ENCODE measurements at places on chromosomes 12 and 14.

DNA sequence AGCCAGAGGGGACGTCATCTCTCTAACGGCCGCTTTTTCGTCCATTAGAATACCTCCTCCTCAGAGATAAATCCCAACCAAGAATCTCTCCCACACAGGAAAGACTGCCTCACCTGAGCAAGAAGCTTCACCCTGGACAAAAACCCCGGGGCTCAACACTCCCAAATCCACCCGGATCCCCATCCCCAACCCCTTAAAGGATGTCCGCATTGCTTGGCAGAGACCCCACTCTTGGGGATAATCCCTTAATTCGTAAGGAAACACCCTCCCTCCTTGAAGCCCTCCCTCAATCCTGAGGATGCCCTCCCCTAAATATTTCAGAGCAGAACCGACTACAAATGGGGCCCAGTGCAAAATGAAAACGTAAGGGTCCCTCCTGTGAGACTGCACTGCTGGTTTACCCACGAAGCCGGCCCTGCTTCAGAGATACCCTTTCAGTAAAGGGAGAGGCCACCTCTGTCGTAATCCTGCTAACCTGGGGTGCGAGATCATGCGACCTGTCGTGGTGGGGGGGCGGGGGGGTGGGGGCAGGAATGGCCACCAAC, 655 bp upstream of the DYNLL1 start:
- no peak for DNase-seq

DNA sequence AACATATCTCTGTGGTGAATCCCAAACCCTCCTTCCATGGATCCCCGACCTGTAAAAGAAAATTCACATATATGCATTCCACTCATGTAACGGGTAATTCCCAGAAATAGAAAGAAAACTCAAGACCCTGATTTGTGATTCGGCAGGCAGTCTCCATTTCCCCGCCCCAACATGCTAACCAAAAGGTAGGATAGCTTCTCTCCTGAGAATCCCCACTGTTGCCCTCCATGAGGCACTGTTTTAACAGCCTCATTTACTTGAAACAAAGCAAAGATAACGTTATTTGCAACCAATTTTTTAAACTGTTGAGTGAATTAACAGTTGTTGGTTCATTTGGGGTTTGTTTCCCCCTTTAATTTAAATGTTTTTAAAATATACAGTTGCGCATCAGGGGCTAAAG, 774 bp upstream of the SLC2A13 start:
- no peak for DNase-seq

DNA sequence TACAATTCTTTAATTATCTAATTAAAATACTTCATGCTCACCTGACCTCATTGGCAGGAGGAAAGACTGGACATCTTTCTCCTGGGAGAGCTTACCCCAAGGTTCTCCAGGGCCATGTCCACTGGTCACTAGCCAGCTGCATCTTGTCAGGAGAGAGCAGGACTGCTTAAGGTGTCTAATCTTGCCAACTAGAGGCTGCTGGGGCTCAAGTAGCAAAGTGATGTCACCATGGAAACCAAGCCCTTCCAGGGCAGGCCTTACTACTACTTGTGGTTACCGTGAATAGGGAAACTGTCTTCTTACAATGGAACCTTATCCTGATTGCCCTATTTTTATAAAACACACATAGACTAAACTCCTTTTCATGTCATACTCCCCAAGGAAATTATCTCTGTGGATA, 376.4 kb downstream of the SNAPC1 start:
- DNase-seq, result no peak

GRCh38 chr12:120821878-120822277, 82.3 kb downstream of the SPPL3 start:
- DNase-seq, result no peak

- DNase-seq, result no peak
Measured at GRCh38 chr14:99586761-99587459, 17.1 kb downstream of the CCDC85C start.

GRCh38 chr12:44628180-44628579, 247.9 kb downstream of the NELL2 start:
- no peak for DNase-seq

GRCh38 chr14:51822499-51822898, 37.9 kb upstream of the GNG2 start:
- DNase-seq, result no peak

GRCh38 chr14:73188501-73188911, 48.8 kb upstream of the PAPLN start:
- no peak for DNase-seq

- no peak for DNase-seq
Measured at GRCh38 chr14:67510121-67510520, 21.6 kb upstream of the TMEM229B start.

GRCh38 chr14:106343626-106344025, 817.2 kb downstream of the TMEM121 start:
- DNase-seq, result no peak

- no peak for DNase-seq
Measured at GRCh38 chr12:57765698-57766463, 997 bp downstream of the CYP27B1 start.

GRCh38 chr14:72780751-72781150, 113.2 kb downstream of the DPF3 start:
- DNase-seq, result no peak

DNA sequence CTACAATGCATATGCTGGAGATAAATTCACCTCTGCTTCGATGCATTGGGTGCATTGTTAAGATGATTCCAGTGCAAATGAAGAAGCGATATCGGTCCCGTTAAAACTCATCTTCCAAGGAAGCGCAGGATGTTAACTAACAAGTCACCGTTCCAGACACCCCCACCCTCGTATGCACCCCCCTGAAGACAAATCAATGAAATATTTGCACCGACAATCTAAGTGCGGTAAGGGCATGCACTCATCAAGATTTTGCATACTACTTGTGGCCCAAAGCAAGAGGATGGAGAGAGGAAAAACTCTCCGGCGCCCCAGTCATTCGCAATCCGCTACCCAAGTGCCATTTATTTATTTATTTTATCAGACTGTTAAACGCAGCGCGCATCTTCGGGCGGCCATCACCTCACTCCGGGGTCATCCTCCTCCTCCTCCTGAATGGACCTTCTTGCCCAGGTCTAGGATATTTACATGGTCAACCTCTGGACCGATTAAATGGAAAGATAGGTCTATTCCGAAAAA, 1.2 kb downstream of the NOVA1 start:
- DNase-seq, result no peak

GRCh38 chr12:57591782-57592325, 862 bp downstream of the PIP4K2C start:
- DNase-seq, result no peak

DNA sequence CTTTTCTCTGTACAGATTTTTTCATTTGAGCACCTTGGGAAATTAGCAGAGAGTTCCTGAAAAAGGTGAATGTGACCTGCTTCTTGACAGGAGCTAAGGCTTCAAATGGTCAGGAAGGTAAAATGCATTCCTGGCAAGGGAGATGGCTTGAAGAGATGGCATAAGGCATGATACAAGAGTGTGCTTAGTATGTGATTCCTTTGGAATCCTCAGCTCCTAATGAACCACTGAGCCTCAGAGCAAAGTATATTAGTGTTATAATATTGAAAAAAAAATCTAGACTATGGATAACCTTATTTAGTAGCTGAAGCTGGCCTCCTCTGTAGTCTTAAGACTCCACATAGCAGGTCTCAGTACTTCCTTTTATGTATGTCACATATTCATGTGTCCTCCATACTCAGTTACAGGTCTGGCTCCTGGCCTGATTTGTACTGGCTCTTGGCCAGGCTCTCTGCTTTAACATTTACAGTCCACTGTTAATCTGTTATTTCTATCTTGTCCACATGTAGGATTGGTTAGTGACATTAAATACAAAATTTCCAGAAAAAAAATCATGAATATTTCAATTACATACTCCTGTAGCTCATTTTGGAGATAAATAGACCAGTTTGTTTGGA, 17.9 kb downstream of the TOGARAM1 start:
- no peak for DNase-seq

DNA sequence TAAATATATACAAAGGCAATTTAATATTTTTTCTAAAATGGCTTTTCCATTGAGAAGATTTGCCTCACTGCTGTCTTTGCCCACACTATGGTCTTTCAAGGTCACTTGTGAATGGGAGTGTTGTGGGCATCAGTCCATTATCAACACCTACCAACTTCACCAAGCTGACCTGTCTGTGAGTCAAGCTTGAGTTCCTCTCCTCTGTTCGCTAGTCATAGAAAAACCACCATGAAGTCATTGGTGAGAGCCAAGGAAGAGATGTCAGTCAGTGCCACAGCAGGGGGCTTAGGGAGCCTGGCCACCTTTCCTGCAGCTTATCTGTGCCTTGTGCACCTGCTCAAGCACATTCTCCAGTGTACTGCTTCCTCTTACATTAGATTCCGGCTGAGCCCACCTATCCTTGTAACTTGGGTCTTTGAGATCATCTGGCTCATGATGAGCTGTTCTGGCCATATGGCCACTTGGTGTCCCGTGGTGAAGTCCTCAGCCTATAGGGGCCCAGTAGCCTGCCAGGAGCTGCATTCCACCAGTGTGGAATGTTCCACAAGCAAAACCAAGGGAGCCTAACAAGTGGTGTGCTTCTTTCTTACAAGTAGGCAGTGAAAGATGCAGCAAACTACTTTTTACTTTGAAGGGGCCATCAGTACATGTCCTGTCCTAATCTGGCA, 80.8 kb upstream of the C12orf71 start:
- peak; percentile 95 for DNase-seq

DNA sequence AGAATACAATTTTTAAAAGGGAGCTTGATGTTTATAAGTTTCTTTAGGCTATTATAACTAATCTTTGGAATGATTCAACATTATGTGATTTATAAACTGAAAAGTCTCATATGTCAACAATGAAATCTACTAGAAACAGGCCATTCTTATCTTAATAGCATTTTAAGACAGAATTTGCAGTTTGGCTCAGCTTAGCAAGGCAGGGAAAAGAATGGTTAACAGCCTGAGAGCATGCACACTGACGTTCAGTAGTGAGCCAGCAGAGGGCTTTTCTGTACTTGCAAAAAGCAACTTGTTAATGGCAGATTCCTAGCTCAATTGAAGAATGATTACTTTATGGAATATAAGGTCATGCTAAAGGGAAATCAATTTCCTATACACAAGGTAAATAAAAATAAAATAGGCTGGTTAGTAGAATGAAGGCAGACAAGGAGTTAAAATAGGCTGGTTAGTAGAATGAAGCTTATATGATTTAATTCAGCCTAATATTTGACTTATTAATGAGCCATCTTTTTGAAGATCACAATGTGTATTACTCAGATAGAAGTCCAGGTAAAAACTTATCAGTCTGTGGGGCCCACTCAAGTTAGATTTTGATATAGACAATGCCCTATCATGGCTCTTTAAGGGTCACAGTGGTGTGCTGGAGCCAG, 95.9 kb downstream of the OTOGL start:
- DNase-seq, result peak; percentile 20

DNA sequence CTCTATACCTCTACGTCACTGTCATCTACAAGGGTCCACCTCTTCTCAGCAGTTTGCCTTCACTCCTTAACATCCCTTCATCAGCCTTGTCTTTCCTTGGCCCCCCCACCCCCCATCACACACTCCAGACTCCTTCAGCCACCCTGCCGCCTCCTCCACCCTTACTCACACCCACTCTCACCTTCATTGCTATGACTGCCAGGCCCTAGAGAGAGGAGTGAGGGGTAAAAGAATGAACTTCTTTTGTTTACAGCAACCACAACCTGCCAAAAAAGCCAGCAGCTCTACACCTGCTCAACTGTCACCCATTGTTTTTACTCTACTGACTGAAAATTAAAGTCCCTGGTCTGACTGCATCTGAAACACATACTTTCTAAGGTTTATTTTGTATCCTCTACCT, 112.8 kb downstream of the DUSP6 start:
- no peak for DNase-seq

DNA sequence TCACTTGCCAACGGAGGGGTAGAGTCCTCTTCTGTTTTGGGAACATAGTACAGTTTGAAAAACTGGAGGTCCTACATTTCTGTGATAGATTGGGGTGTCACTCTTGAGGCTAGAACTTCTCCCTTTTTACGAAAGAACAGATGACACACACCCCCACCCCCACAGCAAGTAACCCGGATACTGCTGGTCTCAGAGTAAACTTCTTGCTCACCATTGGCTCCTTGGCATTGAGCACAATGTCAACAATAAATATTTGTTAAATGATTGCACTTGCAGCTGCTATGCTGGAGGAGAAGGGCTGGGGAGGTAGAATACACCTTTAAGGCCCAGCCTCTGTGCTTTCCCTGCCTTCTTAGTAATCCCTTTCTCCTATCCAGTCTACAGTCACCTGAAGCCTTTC, 149.8 kb downstream of the TGFB3 start:
- DNase-seq, result peak; percentile 50

- DNase-seq, result no peak
Measured at GRCh38 chr14:65373016-65373670, 39.4 kb upstream of the FUT8 start.

GRCh38 chr14:69820991-69821390, 23.9 kb upstream of the SLC10A1 start:
- DNase-seq, result no peak

- DNase-seq, result no peak
Measured at GRCh38 chr12:5268424-5269210, 163.3 kb upstream of the NTF3 start.

DNA sequence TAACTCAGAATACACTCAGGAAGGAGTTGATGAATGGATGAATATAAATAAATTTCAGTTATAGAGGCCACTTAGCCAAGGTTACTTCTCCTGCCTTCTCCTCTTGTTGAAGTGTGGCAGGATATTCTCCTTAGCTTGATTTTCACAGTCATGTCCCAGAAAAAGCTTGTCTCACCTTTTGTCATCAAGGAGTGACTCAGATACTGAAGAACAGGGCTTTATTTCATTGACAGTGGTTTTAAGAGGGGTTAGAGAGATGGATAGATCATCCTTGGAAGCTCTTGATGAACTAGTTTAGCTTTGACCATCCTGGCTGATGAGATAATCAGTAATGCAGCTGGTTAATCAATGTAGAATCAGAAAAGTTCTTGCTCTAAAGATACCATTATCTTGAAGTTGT, 35.0 kb upstream of the CFAP54 start:
- DNase-seq, result no peak

- DNase-seq, result no peak
Measured at GRCh38 chr12:102096855-102097254, 23.1 kb downstream of the NUP37 start.

GRCh38 chr12:111685322-111685810, 390 bp downstream of the BRAP start:
- no peak for DNase-seq

DNA sequence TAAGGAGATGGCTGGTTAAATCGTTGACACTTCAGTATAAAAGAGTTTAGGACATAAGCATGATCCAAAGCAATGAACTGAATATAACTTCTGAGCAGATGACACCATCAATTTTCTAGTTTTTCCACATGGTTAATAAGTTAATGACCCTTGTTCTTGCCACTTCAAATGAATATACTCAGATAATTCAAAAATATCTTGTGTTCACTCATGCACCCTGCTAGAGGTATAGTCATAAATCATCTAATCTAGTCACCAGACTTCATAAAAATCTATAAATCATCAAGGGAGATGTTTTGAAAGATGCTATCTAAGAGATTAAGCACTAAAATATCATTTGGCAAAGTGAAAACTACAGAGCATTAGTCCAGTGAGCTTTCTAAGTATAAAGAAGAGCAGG, 131.9 kb downstream of the MDGA2 start:
- no peak for DNase-seq
